ENCODE measurements at places on chromosomes 7 and 10. TPM values are rescaled to one million over a fixed set of nuclear protein-coding genes. Genes with fewer than 3 reads are reported as not detected.

Gene CYP2C18
- total RNA-seq, result 0.07 TPM

Gene LIPN
- total RNA-seq, result not detected

Gene ACTL6B
- total RNA-seq, result not detected

Gene LIPM
- total RNA-seq, result not detected

Gene PIK3CG
- total RNA-seq, result not detected
